ENCODE measurements at places on chromosomes 12 and 14.

- DNase-seq: no peak
Measured at GRCh38 chr12:105334582-105334981, 4.1 kb downstream of the C12orf75 start.

DNA sequence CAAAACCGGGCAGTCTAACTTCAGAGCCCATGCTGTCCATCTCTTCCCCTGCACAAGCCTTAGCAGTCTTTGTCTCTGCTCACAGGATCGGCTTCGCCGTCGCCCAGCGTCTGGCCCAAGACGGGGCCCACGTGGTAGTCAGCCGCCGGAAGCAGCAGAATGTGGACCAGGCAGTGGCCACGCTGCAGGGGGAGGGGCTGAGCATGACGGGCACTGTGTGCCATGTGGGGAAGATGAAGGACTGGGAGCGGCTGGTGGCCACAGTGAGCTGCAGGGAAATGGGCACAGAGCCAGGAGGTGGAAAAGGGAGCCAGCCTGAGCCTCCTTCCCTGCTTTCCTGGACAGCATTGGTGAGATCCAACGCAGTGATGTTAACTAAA lies 14.2 kb upstream of the CARMIL3 start:
- no peak for DNase-seq

DNA sequence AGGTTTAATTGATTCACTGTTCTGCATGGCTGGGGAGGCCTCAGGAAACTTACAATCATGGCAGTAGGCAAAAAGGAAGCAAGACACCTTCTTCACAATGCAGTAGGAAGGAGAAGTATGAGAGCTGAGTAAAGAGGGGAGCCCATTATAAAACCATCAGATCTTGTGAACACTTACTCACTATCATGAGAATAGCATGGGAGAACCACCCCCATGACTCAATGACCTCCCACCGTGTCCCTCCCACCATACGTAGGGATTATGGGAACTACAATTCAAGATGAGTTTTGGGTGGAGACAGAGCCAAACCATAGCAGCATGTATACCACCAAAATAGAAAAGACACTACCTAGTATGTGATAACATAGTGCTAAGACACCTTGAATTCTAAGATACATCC lies 2.9 kb upstream of the HMGA2 start:
- DNase-seq: no peak

- no peak for DNase-seq
Measured at GRCh38 chr12:77751939-77752338, 78.8 kb upstream of the NAV3 start.

DNA sequence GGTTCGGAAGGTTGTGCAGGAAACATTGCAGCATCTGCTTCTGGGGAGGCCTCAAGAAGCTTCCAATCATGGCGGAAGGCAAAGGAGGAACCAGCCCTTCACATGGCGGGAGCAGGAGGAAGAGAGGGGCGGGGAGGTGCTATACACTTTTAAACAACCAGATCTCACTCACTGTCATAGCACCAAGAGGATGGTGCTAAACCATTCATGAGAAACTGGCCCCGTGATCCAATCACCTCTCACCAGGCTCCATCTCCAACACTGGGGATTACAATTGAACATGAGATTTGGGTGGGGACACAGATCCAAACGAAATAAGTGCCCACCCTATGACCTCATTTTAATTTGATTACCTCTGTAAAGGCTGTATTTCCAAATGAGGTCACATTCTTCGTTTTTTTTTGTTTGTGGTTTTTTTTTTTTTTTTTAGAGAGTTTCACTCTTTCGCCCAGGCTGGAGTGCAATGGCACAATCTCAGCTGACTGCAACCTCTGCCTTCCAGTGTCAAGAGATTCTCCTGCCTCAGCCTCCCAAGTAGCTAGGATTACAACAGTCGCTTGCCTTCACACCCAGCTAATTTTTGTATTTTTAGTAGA lies 11.4 kb upstream of the ORAI1 start:
- DNase-seq: no peak

GRCh38 chr12:124395284-124395752 lies 100.4 kb downstream of the RFLNA start:
- no peak for DNase-seq

- no peak for DNase-seq
Measured at GRCh38 chr14:57171363-57171762, 97.3 kb downstream of the EXOC5 start.

DNA sequence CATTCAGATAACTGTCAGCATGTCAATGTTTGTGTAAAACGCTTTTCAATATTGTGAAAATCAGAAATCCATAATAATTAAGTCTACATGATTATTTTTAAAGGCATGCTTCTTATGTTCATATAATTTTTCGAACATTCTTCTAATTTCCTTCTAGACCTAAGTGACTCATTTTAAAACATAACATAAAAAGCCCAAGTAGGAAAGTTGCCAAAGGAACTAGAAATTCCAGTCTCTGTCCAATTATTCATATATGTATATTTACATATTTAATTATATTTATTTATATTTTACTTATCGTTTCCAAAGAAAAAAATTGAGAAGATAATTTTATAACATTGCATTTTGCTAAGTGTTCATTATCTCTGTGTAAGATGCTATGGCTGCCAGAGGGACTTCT lies 110.4 kb downstream of the TMTC1 start:
- DNase-seq: no peak

DNA sequence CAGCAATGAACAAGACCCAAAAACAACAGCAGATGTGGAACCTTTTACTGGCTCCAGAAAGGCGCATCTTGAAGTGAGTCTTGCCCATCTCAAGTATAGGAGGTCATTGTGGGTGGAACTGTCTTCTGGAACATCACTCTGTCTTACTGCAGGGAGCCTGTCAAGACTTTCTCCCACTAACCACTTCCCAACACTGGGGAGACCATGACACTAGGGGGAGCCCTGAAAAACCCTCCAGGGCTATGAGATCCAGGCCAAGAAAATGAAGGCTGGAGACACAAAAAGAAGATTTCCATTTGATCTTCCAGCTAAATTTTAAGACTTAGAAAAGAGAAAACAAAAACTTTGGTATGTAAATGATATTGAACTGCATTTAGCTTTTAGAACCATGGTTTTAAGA lies 13.5 kb upstream of the ATG14 start:
- no peak for DNase-seq

DNA sequence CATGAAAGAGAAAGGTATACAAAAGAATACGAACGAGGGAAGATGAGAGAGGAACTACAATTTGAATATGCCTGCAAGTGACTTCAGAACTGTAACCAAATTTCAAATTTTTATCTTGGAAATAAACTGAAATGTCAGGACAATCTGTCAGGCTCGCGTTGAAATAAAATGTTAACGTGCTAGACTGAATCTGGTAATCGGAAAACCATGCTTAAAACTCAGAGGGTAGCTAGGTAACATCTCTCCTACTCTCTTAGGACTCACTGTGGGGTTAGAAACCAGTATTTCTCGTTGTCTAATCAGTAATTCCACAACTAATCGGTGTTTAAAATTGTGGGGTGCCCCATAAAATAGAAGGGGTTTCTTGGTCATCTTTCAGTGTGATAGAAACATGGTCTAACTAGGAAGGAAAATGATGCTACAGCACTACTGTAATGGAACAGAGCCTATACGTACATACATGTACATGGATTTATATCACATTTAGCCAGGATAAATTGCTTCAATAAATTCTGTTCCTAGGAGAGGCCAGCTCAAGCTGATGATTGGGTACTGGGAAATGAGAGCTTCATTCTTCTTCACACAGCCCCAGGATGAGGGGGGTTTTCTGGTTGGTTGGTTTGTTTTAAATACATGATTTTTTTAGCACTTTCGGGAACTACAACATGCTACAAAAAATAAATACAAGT lies 23.9 kb downstream of the ATF7 start:
- DNase-seq: no peak

DNA sequence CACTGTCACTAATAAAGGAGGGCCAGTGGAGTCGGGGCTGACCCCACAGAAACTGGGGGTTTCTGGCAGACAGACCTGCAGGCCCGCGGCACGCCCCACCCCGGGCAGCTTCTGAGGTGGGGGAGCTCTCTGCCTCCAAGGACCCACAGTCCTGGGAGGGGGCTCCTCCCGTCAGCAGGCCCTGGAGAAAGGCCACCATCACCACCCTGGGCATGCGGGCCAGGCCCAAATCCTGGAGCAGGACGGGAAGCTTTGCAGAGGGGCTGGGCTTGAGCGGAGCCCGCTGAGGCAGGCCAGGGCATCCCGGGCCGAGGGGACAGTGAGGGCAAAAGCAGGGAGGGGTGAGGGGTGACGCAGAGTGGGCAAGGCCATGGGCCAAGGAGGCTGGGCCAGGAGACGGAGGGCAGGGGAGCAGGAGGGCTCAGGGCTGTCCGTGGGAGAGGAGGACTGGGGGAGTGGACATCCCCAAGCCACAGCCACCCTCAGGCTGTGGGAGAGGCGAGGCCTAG lies 11.1 kb upstream of the GPR132 start:
- DNase-seq: no peak

DNA sequence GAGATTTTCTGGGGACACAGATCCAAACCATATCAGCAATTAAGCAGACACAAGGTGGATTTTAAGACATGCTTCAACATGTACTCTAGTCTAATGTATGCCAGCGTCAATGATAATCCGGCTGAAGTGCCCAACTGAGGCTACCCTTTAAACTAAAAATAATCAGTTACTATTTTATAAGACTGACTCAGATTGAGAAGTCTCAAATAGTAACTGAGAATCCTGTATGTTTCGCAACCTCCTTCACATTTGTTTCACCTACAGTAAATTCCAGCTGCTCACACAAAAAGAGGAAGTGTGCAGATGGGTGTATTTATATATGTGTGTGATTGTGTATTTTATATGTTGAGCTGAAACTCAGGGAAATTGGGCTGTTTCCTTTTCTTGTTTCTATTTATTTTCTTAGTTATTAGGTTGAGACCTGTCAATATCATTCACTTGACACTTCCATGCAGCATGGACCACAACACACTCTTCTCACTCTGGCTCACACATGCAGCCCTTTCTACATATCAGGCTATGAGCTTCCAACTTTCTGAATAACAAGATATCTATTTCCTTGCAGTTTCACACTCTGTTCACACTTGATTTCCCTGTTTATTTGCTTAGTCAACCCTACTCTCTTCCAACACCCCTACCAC lies 1224.9 kb upstream of the TMEM132C start:
- no peak for DNase-seq

- no peak for DNase-seq
Measured at GRCh38 chr12:64080319-64081007, 141.6 kb downstream of the KICS2 start.

DNA sequence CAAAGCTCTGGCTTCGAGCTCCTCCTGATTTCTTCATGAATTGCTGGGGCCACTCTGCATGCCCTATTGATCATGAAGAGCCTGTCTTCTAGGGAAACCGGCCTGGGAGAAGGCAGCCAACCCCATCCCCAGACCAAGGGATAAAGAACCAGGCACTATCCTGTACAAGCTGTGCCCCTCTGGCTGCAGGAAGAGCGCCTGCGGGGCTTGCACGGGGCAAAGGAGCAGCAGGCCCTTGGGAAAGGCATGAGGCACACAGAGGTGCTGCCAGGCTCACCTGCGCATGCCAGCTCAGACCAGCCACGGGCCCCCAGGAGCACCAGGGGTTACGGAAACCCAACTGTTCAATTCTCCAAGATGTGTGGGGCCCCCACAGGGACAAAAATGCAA lies 2.1 kb downstream of the ITPK1 start:
- DNase-seq: no peak

DNA sequence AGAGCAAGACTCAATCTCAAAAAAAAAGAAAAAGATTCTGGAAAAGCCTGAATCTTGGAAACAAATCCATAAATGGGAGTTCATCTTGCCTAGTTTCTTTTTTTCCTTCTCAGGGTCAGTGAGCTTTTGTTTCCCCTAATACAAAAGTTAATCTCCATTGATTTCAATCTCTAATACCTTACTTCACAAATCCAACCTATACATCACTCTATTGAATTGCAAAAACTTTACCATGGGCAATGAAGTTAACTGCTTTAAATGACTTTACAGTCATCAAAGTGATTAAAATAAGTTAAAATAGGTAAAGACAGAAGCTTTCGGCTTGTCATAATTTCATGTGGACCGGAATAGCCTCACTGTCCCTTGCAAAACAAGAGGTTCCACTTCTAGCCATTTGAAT lies 1012.7 kb upstream of the SEL1L start:
- no peak for DNase-seq

GRCh38 chr12:28121433-28121832 lies 68.8 kb upstream of the CCDC91 start:
- no peak for DNase-seq

DNA sequence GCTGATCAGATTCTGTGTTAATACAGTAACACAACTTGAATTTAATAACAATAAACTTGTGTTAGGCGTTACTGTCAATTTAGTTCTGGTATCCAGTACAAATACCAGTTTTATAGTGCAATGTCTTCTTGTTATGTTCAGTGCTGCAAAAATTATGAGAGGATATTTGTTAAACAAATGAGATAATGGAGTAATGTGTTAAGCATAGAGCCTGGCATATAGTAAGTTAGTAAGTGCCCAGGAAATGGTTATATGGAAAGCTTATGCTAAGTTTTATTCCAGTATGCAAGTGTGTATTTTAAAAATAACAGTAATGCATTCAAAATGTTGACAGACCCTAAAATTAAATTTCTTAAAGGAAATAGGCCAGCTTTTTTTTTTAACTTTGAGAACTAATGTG lies 1.8 kb downstream of the VRK1 start:
- DNase-seq: no peak

DNA sequence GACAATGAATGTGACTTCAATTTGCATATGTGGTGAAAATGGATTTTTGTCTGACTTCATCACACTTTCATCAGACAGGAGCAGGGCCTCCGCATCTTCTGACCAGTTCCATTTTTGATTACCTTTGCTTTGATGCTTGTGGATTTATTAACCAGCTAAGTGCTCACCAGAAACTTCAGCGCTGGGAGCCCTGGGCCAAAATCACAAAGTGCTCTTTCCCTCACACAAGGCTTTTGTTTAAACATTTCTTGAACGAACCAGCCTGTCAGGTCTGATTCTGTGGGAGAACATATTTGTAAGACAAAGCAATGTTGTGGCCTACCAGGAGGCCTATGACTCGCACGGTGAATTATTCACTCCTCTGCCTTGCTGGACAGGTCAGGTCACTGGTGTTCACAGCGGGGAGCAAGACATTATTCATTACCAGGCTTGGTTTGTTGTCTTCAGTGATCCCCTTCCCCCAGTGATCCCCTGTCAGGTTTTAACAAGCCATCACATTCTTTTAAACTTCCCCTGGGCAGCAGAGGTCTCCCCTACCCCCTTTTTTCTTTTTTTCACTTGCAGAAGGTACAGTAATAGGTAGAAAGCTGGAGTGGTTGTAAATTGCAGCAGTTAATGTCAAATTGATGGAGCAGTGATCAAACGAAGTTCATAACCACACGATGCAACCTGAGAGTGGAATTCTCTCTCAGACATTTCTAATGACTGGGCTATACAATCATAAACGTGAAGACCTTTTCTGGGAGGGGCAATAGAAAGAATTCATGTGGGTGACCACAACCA lies 167.5 kb upstream of the PRICKLE1 start:
- no peak for DNase-seq

All from T-helper 1 cell (primary cell).